Anterior cingulate cortex (tissue), 58 donors: ENCODE measurements at places on chromosomes 16 and 17.

DNA sequence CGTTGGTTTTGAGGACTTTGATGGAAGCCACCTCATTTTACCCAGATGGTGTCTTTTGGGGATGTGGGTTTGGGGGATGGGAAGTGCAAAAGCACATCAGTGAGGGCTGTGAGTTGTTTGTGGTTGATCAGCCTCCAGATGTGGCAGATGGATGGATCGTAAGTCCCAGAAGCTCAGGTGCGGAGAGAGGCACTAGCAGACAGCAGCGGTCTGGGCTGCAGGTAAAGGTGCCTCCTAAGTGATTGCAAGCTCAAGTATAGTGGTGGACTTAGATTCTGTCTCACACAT, 18.0 kb downstream of the HS3ST3B1 start:
- DNase-seq: no peak

DNA sequence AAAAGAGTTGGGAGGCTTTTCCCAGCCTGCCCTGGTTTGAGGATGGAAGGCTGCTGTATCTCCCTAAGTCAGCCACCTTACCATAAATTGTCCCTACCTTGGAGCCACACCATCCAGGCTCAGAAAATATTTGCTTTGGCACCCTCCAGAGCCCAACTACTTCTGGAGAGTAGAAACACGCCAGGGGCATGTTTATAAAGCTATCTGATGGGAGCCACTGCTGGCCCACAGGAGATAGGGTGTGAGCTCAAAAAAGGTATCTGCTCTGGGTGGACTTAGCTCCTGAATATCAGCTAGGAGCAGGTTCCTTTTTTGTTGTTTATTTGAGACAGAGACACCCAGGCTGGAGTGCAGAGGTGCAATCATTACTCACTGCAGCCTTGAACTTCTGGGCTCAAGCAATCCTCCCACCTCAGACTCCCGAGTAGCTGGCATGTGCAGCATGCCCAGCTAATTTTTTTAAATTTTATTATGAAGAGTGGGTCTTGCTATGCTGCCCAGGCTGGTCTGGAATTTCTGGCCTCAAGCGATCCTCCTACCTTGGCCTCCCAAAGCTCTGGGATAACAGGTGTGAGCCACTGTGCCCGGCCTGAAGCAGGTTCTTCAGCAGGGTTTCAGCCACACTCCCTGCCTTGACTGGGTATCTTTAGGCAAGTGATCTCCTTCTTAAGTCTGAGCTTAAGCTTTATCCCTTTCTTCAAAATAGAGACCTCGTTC, 147.1 kb downstream of the SALL1 start:
- DNase-seq: no peak

DNA sequence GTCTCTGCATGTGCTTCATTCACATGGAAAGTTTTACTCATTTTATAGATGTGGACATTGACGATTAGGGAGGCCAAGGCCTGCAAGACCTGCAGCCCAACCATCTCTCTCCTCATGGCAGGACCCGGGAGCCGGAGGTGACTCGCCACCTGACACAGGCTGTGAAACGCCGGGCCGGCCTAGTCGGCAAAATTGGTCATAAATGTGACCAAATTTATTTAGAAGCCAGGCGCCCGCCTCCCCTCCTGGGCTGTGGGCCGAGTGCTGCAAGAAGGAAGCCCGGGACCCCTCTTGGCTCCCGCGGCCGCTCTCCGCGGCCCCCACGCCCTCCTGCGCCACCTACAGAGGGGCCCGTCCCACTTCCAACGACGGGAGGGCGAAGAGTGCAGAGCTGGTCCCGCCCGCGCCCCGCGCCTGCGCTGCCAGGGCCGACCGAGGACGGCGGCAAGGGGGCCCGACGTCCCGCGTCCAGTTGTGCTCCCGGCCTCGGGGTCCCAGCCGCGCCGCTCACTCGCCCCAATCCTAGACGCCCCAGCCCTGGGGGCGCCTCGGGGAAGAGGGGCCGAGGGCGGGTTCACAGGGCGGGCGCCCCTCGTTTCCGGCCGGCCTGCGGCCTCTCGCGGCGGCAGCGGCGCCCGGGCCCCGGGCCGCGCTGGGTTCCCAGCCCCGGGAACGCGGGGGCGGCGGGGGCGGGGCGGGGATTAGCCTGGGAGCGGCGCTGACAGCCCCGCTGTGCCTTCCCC, 47.5 kb downstream of the WNT3 start:
- peak; percentile 24 for DNase-seq

GRCh38 chr17:66950886-66951604, 13.5 kb upstream of the CACNG4 start:
- DNase-seq: no peak

GRCh38 chr16:76121636-76122035, 155.6 kb upstream of the CNTNAP4 start:
- DNase-seq: no peak

DNA sequence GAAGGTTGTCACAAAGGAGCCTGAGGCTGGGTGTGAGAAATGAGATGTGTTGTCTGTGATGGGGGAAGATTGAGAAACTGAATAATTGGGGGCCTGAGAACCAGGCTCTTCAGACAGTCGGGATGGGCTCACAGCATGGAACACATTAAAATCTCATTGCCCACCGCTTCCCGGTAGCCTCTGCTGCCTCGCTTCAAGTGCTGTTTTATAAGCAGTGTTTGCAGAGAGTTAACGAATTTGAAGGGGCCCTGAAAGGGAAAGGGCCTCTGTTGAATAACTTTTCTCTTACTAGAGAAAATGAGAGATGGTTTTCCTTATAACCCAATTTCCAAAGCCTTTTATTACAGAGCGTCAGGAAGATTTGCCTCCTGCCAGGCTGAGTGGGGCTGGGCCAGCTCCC, 258.8 kb upstream of the ASIC2 start:
- no peak for DNase-seq

DNA sequence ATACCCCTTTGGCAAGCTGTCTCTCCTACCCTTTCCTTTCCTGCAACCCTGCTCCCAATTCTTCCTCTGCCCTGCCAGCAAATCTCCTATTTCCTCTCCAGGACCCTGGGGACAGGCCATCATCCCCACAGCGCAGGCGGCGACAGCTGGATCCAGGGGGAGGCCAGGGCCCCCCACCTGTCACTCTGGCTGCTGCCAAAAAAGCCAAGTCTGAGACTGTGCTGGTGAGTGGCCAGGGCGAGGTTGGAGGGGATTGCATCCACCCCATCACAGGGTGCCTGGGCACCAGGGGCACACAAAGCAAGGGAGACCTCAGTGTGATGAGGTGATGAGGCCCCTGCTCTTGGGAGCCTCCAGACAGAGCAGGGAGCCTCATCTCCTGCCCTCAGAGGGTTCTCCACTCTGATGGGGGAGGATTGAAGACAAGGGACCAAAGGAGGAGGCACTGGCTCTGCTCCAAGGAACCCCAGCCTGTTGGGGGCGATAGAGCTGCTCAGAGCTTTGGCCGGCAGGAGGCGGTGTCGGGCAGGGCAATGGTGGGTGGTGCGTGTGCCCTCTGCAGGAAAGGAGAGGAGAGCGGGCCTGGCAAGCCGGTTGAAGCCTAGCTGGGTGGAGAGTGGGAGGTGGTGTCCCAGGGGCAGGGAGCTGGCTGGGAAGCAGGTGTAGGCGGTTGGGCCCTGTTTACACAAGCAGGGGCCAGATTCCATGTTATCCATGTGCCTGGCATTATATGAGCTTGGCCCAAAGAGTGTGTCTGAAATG, 15.6 kb upstream of the PDK2 start:
- no peak for DNase-seq

DNA sequence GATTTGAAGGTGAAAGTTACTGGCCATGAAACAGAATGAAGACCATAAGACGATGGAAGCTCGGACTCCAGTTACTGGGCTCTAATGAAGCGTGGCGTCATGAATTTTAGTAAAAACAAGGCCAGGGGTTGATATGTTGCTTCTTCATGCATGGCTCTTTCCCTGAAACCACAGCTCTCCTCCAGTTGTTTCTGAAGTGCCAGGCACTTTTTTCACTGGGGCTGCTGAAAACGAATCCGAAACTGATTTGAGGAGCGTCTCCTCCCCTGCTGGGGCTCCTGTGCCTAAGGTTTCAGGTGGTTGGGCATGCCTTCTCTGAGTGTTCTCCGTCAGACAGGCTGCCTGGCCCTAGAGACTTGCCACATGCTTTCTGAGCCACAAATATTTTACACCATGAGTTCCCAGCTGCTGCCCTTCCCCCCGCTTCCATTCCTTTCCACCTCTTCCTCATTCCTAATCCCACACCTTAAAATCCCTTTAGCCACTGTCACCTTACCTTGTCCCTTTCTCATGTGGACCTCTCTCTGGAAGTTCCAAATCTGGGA, 3.7 kb upstream of the MYL4 start:
- no peak for DNase-seq

GRCh38 chr17:33725675-33726271, 432.7 kb upstream of the ASIC2 start:
- DNase-seq: no peak

- no peak for DNase-seq
Measured at GRCh38 chr16:4323071-4323844, 7.4 kb downstream of the GLIS2 start.

DNA sequence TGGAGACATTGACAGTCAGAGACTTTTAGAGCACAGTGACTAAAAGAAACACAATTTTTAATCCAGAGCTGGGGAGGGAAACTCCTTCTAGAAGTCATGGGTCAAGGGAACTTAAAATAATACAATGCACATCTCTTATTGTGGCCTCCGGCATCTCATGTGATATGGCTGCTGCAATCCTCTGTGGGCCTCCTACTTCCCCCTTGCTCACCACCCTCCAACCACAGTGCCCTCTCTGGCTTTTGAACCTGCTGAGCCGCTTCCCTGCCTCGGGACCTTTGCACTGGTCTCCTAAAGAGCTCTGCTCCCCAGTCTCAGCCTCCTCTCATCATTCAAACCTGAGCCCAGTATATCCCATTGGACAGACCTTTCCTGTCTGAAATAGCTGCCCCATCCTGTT, 47.6 kb downstream of the HS3ST2 start:
- DNase-seq: no peak

- no peak for DNase-seq
Measured at GRCh38 chr16:53714205-53715022, 10.5 kb downstream of the FTO start.

GRCh38 chr17:29698837-29699236, 76.1 kb upstream of the CORO6 start:
- DNase-seq: no peak

DNA sequence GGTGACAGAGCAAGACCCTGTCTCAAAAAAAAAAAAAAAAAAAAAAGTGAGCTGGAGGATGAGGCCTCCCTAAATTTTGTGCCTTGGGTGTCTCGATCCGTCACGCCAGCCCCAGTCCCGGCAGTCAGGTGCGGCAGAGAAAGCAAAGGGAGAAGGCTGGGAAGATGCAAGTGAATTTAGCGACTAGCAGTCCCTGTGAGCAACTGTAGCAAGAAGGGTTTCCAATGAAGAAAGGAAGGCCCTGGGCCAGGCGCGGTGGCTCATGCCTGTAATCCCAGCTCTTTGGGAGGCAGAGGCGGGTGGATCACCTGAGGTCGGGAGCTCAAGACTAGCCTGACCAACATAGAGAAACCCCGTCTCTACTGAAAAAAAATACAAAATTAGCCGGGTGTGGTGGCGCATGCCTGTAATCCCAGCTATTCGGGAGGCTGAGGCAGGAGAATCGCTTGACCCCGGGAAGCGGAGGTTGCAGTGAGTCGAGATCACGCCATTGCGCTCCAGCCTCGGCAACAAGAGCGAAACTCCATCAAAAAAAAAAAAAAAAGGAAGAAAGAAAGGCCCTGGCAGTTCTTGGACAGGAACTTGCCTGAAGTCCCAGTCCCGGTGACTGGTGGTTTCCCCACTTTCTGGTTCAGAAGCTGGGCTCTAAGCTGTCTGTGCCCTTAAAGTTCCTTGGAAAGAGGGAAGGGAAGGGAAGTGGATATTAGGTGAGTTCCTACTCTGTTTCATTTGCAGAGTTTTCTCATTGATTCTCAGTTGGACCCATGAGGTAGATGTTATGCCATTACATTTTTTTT, 1.8 kb upstream of the QPRT start:
- no peak for DNase-seq

GRCh38 chr16:29858974-29859373, 4.1 kb downstream of the CDIPT start:
- no peak for DNase-seq

DNA sequence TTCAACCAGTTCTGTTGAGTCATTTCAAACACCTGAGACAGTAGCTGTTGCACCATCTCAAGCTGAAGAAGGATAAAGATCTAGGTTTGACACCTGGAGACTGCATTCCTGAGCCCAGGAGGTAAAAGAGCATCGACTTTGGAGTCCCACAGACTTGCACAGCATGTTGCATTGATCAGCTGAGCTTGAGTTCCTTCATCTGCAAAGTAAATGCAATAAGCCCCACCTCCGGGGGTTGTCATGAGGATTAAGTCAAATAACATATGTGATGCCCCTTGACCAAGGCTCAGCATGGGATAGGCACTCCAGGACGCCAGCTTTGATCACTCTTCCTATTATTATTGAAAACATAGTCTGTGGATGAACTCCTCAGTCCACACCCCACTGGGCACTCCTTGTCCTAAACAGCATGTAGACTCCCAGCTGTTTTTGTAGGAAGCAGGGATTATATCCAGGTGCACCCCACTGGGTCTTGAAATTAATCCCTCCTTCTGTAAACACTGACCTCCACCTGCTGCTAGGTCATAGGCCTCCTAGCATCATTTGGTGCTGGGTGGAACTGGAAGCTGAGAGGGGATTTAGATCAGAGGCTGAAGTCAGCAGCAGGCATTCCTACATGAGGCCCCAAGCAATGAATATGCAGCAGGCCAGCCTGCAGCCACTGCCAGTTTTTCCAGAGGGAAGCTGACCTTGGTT, 259.0 kb downstream of the HS3ST4 start:
- DNase-seq: no peak

- no peak for DNase-seq
Measured at GRCh38 chr17:80358861-80359260, 56.1 kb upstream of the ENDOV start.

- no peak for DNase-seq
Measured at GRCh38 chr17:44906010-44906646, 6.9 kb upstream of the EFTUD2 start.

- no peak for DNase-seq
Measured at GRCh38 chr17:73039282-73039681, 53.2 kb downstream of the SLC39A11 start.

GRCh38 chr16:56722200-56722842, 7.6 kb upstream of the NUP93 start:
- DNase-seq: no peak

GRCh38 chr17:2697611-2698162, 13.9 kb downstream of the CLUH start:
- DNase-seq: no peak
